ENCODE measurements at places on chromosomes 5 and 9.

DNA sequence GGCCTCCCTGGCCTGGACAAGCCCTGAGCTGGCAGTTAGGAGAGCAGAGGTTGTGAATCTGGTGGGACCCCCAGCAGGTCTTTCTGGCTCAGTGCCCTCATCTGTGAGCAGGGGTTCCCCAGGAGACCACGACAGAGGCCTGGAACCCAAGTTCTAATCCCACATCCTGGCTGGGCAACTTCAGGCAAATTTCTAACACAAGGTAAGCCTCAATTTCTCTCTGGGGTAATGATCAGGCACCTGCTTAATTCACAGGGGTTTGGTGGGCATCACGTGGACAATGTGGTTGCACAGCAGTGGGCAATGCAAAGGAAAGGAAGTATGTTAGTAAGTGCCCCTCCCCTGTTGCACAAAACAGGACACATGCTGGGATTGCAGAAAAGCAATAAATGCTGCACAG, 1.9 kb upstream of the KCNIP1 start:
- DNase-seq = no peak

GRCh38 chr5:122455939-122456338, 143.9 kb downstream of the SNCAIP start:
- DNase-seq = no peak

- DNase-seq = no peak
Measured at GRCh38 chr5:59390074-59390659, 503.4 kb downstream of the PDE4D start.

DNA sequence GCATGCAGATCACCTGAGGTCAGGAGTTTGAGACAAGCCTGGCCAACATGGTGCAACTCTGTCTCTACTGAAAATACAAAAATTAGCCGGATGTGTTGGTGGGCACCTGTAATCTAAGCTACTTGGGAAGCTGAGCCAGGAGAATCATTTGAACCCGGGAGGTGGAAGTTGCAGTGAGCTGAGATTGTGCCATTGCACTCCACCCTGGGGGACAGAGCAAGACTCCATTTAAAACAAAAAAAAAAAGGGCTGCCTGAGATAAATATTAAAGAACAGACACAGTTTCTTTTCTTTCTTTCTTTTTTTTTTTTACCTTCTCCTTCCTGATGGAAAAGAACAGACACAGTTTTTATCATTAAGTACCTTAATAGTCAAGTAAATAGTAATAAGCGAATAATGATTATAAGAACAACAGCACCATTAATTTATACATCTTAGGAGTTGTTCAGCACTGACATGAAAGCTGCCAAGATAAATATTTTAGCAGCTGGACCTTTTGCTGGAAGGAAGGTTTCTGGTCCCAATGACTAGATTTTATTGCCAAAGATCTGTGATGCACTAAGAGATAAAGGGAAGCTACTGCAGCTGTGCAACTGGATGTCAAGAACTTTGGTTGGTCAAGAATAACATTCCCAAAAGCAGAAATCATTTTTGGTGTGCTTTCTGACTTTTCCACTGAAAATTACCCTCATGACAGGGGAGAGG, 7.0 kb downstream of the CENPP start:
- DNase-seq = no peak

- no peak for DNase-seq
Measured at GRCh38 chr5:126811515-126812198, 34.7 kb downstream of the LMNB1 start.

GRCh38 chr5:14168144-14168792, 25.1 kb downstream of the TRIO start:
- no peak for DNase-seq

DNA sequence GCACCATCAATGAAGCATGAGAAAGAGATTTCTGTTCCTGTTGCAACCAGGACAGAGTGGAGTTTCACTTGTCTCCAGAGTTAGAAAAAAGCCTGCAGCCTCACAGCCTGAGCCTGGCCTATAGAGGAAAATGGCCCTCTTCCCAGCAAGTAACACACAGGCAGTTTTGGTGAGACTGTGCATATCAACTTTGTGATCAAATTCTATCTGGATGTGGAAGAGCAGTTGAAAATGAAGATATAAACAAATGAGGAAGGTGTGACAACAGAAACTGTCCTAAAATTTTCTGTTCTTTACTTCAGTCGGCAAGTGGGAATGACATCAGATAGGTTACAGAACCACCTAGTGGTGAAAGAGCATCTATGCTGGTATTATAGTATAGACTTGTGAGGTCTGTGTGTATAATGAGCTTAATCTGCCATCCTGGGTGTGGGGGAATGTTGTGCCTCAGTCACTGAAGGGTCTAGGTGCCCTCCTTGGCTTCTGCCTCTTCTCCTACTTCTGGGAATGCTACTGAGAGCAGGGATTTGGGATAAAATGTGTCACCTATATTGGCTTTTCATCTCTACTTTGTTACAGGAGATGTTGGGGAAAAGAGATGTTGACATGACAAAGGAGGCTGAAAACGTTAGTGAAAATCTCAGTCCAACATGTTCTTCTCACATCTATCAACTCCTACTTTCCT, 28.2 kb downstream of the YIPF5 start:
- DNase-seq = no peak

GRCh38 chr9:27945386-27945785, 372.1 kb upstream of the C9orf72 start:
- DNase-seq = no peak

- no peak for DNase-seq
Measured at GRCh38 chr9:2479056-2479565, 142.5 kb upstream of the VLDLR start.

- DNase-seq = no peak
Measured at GRCh38 chr5:105536675-105537074, 1974.1 kb upstream of the NUDT12 start.

DNA sequence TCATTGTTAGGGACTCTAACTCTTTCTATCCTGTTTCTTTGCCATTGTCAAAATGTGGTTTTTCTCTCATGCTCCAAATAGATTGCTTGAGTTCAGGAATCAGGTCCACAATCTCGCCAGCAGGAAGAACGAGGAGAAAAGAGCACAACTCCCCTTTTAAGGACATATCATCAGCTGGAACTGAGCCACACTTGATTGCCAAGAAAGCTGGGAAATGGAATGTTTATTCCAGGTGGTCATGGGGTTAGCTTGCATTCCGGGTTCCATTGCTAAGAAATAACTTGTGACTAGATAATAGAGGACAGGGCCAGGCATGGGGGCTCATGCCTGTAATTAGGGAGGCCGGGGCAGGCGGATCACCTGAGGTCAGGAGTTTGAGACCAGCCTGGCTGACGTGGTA, 32.4 kb upstream of the C9orf57 start:
- DNase-seq = no peak

- DNase-seq = no peak
Measured at GRCh38 chr5:1247811-1248210, 22.6 kb downstream of the SLC6A18 start.

All from activated CD4-positive, alpha-beta T cell treated with anti-CD3 and anti-CD28 coated beads, Interleukin-2, amount 50 U/mL, for 24 hours (primary cell).